SHP77 treated with DMSO at 0.1 percent for 48 hours (cell line): ENCODE measurements at places on chromosomes 2 and 18.

DNA sequence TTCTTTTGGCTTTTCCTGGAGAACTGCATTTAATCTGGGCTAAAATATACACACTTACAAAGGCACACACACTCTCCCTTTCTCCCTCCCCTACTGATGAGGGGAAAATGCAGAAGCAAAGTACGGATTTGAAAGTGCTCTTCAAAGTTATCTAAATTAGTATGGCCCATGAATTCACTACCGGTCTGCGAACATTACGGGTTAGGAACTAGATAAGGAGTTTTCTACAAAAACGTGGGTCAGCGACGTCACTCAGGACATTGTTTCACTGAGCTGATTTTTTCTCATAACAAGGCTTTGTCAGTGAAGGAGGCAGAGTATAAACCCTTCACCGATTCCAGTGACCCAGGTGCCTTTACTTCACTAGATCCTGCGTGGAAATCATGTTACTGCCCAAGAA is 47.3 kb downstream of the COA5 start:
- DNase-seq = no peak

DNA sequence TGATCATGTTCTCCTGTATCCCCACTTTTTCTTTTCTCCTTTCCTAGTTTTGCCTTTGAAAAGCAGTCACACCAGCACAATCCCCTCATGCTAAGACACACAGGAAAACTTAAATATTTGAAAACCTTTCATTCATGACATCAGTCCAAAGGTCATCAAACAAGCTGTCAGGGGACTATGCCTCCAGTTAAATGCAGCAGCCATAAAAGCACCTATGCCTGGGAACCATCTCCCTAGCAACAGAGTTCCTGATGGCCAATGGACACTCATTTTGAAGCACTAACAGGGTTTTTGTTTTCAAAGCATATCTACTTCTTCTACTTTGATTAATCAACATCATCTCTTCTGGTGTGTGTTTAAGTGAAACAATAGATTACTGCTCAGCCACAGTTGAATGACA is 286.4 kb upstream of the PARD3B start:
- no peak for DNase-seq

DNA sequence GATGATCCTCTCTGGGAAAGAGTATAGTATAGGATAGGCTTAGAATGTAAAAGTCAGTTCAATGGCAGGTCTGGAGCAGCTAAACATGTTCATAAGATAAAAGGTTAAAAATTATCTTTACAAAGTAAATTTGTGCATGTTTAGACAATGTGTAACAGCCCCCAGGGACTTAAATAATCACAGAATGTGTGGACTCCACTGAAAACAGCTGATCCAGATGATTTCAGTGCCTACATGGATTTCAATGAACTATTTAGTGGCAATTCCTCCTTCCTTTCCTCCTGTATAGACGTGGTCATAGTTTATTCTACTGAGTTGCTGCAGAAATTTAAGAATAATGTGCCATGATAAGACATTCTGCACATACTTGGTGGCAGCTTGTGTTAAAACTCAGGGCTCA is 42.9 kb downstream of the ARHGEF33 start:
- no peak for DNase-seq

DNA sequence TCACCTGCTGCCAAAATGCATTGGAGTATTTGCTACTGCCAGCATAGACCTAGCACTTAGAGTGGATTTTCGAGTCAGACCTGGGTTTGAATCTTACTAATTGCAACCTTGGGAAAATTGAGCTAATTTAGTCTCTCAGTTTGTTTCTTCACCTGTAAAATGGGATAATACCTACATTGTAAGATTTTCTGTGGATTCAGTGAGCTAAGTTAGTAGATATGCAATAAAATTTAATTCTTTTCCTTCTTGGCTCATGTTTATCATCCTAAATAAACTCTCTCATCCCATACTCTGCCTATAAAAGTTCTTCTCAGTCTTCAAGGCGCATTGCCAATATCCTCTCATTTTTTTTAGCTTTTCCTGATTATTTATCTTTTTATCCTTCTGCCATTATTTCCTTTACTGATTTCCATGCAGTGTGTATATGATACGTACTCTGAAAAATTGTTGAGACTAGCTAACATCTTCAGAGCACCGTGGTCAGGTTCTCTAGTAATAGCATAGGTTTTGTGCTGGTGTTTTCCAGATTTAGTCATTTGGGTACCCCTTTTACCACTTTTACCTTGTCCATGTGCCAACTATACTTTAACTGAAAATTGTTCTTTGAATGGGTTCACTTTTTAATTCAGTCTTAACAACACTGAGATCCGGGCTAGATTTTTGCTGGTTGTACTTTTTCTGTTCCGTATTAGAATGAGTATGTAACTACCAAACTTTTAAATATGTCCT is 7.3 kb downstream of the CEP192 start:
- DNase-seq = no peak

DNA sequence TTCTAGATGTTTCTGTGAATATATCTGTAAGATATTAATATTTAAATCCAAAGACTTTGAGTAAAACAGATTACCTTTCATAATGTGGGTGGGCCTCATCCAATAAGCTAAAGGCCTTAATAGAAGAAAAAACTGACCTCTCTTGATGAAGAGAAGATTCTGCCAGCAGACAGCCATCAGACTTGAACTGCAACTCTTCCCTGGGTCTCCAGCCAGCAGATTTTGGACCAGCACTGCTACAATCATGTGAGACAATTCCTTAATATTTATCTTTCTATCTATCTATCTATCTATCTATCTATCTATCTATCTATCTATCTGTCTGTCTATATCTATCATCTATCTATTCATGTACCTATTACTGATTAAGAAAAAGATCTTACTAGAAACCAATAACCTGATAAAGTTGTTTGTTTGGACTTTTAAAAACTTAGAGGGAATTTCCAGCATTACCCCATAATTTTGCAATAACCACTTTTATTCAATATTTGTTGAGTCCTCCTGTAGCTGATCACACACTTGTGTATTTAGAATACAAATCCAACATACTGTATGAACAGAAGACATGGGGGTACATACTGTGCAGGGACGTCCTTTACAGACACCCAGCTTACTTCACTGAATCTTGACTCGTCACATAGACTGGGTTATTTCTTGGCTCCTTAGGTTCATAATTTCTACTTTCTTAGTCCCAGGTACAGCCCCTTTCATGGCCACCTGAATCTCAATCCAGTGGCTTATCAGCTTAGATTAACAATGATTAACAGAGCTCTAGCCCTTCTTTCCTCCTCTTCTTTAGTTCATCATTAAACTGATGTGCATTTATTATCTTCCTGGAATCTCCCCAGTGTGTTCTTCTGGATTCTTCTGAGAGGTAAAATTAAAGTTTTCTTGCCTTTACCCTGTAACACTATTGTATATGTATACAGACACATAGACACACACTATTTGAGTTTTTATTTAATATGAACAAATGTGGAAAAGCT is 27.2 kb upstream of the STAT4 start:
- no peak for DNase-seq

DNA sequence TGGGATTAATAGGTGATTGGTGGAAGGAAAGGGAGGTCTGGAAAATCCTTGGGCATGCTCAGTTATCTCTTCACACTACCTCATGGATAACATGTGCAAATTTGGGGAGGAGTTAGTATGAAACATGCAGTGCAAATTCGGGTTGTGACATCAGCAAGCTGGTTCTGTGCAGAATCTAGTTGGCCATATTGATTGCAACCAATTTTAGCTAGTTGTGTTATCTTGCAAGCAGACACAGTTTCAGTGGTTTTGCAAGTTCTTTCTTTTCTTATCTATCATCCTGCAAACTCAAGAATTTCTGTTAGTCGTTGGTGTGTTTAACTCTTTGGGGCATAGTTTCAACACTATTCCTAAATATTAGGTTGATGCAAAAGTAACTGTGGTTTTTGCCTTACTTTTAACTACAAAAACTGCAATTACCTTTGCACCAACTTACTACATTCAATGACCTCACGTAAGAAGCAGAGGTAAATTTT is 135.4 kb downstream of the PTH2R start:
- no peak for DNase-seq

- DNase-seq = no peak
These were observed 11.0 kb downstream of the IL18R1 start for GRCh38 chr2:102366406-102367112.

GRCh38 chr2:16604236-16604635 is 61.4 kb downstream of the CYRIA start:
- no peak for DNase-seq

- no peak for DNase-seq
These were observed 202.4 kb downstream of the FHOD3 start for GRCh38 chr18:36499938-36500337.

- no peak for DNase-seq
These were observed 50.2 kb downstream of the ACVR1 start for GRCh38 chr2:157825885-157826284.

DNA sequence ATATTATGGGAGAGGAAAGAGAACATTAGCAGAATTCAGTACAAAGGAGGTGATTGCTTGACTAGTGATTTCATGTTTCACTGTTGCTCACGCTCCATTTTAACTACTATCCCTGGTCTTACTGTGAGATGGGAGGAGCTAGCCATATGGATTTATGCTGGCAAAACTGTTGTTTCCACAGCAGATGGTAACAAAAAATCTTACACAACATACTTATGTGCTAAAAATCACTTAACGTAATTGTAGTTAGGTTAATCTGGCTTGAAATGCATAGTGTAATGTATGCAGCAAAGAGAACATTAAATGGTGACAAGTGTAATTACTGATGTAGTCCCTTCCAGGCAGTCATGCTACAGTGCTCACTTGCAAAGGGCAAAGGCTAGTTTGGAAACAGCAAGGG is 155.6 kb upstream of the LYPD1 start:
- no peak for DNase-seq

DNA sequence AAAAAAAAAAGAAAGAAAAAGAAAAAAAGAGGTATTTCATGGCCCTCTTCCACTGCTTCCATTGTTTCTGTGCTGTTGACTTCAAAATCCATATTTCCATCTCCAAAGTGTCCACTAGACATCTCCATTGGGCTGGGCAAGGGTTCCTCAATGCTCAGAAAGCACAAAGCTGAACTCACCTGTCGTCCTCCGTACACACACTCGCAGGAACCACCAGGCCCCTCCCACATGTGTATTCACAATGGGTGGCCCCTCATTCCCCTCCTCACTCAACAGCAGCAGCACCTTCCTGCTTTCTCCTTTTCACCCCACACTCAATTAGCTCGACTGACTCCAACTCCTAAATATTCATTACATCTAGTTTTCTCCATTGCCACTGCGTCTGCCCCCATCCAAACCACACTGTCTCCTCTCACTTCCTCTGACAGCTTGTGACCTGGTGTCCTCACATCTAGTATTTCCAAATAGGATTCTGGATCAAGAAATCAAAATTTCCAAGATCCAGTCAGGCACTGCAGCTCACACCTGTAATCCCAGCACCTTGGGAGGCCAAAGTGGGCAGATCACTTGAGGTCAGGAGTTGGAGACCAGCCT is 25.2 kb downstream of the OSBPL1A start:
- no peak for DNase-seq

- peak; percentile 10 for DNase-seq
These were observed 2.4 kb downstream of the SMCHD1 start for GRCh38 chr18:2657788-2658458.

DNA sequence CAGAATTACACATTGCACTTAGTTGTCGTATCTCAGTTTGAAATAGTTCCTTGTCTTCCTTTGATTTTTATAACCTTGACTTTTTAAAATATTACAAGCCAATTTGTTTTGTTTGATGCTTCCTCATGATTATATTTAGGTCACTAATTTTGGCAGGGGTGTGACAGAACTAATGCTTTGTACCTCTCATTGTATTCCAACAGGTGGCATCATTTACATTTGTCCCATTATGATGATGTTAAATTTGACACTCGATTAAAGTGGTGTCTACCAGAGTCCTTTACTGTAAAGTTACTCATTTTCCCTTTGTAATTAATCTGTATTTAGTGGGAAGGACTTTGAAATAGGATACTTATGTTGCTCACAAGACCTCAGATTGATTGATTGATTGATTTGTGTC is 21.5 kb upstream of the MFSD2B start:
- peak; percentile 2 for DNase-seq

DNA sequence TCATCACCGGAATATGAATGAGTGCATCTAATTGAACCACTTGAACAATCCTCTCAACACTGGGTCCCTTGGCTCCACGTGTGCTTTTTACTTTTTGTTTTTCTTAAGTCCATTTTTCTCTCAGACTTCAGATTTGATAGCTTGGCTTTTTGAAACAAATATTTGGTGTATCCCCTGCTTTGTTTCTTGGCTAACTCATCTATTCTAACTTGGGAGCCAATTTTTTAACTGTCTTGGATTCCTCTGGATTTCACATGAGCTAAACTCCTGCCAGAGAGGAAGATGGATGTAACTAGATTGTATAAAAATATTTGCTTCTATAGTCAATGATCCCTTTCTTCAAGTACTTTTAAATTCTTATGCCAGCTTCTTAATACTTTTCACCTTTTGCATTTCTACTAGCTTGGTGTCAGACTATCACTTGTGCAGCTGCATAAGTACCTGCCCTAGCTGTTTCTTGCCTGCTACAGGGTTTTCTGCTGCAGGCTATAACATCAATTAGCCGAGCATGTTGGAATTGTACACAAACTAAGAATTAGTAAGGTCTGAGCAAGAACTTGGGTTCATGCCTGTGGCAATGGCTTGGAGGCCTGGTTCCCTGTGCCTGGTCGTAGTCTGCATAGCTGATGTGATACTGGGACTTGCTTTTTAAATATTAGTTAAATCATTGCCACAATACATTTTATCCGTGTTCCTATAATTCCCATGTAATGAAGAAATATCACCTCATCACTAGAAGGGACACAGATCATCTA is 281.5 kb downstream of the EN1 start:
- no peak for DNase-seq

DNA sequence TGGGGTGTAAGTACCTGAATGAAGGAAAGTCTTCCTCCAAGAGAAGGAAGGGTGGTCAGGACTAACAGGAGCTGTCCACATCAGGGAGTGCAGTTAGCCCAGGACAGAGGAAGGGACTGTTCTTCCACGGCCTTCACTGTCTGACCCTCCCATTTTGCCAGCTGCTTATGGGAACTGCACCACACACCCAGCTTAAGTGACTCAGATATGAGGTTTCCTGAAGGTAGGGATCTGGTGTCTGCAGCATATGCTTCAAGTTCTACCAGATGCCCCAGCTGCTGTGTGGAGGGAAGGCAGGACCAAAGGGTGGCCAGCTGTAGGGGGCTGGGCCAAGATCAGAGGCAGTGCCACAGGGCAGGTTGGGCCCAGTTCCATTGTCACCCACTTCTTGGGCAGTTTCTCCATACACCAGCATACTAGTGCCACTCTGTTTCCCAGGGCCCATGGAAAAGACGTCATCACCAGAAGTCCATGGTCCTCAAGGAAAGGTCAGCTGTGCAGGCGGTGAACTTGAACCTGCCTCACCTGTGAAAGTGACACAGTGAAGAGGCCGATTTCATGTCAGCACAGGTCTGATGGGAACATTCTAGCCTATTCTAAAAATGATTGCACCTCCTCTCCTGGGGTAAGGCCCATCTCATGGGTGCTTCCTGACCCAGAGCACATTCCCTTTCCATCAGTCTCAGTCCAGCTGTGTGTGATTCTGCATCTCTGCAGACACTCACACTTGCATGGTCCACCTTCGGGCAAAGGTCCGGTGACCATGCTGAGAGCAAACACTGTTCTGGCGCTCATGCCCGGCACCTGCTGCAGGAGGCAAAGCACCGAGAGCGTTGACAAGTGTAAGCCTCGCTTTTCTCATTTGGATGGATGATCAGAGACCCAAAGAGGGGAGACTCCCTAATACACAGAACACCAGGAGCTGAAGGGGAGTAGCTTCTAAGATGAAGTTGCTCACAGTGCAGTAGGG is 68.0 kb downstream of the ACAA2 start:
- no peak for DNase-seq

GRCh38 chr18:9578306-9578705 is 36.1 kb downstream of the PPP4R1 start:
- no peak for DNase-seq
